Left ventricle myocardium superior (tissue), 1 donor: ENCODE measurements at places on chromosomes 12 and 14. TPM values are rescaled to one million over a fixed set of nuclear protein-coding genes. Genes with fewer than 3 reads are reported as not detected.
A peak's percentile ranks its signal among the peaks of the same experiment; 100 is the strongest.

DNA sequence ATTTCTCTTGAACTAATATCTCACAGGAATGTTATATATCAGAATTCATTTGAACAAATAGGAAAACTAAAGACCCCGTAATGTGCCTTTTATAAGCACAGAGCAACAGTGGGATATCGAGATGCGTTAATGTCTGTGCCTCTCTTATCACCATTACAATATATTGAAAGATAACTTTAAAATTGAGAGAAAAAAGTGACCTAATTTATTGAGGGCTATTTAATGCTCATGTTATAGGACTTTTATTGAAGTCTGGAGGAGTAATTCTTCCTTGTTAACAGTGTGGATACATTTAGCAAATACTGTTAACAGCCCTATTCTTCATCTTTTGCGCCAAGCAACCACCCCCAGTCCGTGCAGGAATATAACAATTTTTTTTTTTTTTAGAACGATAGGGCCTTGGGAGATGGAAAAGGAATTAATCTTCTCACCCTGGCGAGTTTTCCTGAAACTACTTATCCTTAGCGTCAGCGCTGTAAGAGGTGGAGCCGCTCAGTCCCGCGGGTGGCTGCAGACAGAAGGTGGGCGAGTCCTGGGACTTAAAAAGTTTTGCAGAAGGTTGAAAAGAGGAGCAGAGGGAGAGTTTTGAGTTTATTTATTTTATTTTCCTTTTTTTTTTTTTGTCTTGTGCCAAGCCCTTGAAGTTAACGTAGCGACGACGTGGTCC is 11.0 kb downstream of the FOXG1 start:
- DNase-seq: no peak

ULK1 gene
- total RNA-seq: 64.0 TPM

RNASE1 gene
- 283 TPM for total RNA-seq

DNA sequence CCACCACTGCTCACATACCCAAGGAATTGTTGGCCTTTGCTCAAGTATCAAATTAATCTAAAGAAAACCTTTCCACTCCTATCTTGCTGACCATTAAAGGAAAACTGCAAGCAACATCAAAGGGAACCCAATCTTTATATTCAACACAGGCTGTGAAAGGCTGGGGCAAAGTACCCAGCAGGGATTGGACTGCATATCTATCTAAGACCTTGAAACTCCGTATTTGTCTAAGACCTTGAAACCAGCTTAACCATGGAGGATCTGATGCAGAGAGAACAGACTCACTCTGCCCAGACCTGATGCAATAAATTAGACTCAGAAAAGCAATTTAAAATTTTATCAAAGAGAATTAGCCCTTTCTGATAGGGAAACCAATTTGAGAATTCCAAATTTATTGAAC is 102.2 kb downstream of the DIO2 start:
- DNase-seq: no peak

DNA sequence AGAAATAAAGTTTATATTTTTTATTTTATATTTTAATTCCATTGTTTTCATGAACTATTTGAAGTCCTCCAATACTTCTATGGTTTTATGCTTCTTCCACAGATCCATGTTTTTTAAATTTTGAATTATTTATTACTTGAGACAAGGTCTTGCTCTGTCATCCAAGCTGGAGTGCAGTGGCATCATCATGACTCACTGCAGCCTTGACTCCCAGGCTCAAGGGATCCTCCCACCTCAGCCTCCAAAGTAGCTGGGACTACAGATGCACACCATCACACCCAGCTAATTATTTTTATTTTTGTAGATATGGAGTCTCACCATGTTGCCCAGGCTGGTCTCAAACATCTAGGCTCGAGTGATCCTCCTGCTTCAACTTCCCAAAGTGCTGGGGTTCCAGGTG is 28.8 kb upstream of the DLGAP5 start:
- DNase-seq: no peak

FAM90A1 gene
- not detected for total RNA-seq

GRCh38 chr12:24231298-24231697 is 281.8 kb upstream of the SOX5 start:
- DNase-seq: no peak

FBXW8 gene
- total RNA-seq: 5.1 TPM

- DNase-seq: no peak
Observed at GRCh38 chr14:63241096-63241495, 36.9 kb downstream of the RHOJ start.

ZC2HC1C gene
- 14.0 TPM for total RNA-seq

DNA sequence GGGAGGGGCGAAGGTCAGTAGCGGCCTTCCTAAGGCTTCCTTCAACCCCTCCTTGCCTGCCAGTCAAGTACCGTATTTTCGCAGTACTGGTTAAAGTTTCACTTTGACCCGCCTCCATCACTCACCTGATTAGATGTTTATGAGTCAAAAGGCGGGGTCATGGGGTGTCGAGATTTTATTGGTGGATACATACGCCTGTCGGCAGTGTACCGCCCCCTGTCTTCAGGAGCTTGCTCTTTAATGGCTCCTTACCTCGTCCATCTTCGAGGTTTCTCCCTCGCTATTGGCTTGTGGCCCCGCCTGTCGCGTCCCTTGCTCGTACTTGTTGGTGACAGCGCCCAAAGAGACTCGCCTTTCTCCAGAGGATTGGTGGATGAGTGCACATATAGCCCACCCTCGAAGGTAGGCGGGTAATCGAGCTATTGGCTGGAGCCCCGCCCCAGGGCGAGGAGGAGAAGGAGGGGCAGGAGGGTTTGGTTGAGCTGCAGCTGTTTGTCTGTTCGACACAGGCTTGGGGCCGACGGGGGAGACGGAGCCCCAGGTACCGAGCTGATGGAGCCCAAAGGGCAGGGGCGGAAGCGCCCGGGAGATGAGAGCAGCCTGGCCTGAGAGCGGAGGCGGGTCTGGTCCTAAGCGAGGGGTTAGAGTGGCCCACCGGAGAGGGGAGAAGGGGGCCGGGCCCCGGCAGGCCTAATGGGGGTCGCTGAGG is at the start of gene RAB5B:
Gene RAB5B (plus strand): TSS at position 480 of the 709 bp plus-strand sequence. CDS start 12,883 bp downstream, outside the sequence.
- DNase-seq: peak; percentile 99

DNA sequence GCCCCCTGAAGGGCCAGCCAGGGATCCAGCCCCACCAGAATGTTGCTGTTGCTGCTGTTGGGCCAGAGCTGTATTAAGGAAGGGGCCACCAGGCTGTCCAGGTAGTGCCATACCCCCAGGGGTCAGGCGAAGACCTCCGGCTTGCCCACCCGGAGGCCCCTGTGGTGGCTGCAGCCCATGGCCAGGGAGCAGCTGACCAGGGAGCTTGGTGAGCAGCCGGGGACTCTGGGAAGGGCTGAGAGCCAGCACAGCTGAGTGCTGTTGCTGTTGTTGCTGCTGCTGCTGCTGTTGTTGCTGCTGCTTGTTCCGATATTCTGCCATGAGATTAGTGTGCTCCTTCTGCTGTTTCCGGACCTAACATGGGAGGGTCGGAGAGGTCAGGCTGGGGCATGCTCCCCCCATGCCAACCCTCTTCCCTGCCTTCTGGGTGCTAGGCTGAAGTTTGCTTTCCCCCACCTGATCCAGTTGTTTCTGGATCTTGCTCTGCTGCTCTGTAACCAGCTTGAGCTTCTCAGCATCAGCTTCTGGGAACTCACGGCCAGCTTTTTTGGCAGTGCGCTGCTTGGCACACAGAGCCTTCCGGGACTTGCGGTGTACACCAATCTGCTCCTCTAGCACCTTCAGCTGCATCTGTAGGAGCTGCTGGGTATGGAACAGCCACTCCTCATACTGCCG is 15.2 kb upstream of the PRKAG1 start:
- DNase-seq: no peak

DNA sequence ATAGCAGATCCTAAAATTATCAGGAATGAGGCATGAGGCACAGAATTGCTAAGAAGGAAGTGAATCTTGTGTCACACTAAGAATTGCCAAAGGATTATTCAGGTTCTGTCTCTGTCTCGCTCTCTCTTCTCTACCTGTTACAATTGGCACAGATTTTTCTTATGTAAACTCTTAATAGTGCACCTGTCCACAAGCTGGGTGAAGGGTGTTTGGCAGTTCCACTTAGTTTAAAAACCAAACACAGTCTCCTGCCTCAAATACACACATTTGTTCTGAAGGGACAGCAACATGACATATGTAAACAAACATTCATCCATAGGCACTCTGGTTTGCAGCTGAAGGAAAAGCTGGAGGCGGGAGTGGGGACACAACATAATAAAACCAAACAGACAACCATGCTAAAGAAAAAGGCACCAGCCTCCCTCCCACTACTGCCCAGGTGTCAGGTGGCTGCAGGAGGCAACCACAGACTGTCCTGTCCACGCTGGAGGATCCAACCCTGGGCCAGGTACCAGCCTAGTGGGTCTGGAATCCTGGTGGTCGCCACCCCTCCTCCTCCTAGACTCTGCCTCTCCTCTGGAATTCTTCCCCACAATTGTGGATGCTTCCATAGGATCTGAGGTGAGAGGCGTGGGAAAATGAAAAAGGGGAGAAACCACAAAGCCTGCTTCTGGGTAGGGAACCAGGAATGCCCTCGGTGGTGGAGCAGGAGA is 81.2 kb downstream of the TMEM260 start:
- DNase-seq: no peak
